MG63 (cell line): ENCODE measurements at places on chromosomes 12 and 14. TPM values are rescaled to one million over a fixed set of nuclear protein-coding genes. Genes with fewer than 3 reads are reported as not detected.

DNA sequence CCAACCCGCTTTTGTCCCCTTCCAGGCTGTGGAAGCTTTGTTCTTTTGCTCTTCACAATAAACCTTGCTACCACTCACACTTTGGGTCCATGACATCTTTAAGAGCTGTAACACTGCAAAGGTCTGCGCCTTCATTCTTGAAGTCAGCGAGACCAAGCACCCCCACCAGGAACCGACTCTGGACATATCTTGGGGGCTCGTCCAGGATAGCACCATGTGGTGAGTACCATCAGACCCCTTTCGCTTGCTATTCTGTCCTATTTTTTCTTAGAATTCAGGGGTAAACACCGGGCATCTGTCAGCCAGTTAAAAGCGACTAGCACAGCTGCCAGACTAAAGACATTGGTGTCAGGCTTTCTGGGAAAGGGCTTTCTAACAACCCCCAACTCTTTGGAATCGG, 137.6 kb upstream of the PPFIA2 start:
- DNase-seq = no peak

DNA sequence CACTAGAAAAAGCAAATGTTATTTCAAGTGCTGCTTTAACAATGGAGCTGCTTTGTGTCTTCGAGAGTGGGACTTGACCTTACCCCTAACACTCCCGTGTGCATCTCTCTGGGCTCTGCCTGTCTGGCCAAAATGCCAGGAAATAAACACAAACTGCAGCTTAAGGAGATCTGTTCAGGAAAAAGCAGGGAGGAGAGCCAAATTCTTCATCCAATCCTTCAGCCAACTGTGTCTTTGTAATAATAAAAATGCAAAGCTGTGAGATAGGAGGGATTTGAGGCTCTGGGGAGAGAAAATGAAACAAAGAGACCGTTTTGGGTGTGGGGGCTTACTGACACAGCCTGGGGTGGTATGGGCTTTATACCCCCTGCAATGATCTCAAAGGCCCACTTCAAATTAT, 85.8 kb upstream of the WSCD2 start:
- no peak for DNase-seq

DNA sequence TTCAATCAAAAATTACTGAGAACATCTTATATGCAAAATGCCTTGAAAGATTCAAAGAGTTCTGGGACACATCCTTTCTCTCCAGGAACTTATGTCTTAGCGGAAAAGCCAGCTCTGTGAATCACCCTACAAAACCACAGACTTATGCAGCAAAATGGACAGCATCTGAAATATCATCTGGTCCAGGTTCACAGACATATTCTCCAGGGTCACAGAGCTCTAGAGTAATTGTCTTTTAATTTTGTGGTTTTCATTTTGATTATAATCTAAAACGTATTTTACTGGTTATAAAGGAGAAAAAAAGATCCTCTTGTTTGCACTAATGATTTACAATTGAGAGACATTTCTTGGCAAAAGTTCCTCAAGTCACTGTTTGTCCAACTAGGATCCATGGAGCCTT, 246.2 kb downstream of the MSRB3 start:
- no peak for DNase-seq

Gene TPPP2
- total RNA-seq = not detected in 2 replicates

Gene NKX2-1
- total RNA-seq = not detected in 2 replicates

Gene CLEC9A
- not detected in 2 replicates for total RNA-seq

Gene EVL
- 17.3 and 17.9 TPM in 2 replicates for total RNA-seq

Gene TFCP2
- total RNA-seq = 13.0 and 14.7 TPM in 2 replicates

Gene KCNK10
- not detected in 2 replicates for total RNA-seq
